AG09319 (cell line): ENCODE measurements at places on chromosomes 7 and 10.

- DNase-seq, result no peak
These were observed 206.7 kb downstream of the KIAA1217 start for GRCh38 chr10:24415455-24416125.

GRCh38 chr10:86200269-86200668, 166.3 kb downstream of the GRID1 start:
- no peak for DNase-seq

DNA sequence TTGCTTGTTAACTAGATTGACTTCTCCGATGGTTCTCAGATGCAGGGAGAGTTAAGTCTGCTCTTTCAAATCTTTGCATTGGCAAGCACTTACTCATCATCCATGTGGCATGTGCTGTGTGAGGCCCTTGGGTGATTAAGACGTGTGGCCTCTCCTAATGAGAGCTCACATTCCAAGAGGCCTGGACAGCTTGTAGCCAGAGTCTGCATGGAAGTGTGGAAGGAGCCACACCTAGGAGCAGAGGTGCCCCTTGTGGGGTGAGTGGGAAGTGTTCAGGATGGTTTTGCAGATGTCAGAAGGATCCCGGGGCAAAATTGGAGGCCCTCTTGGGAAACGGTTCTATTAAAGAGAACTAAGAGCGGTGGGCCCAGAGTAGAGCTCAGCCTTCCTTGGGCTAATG, 225.9 kb downstream of the PAXIP1 start:
- no peak for DNase-seq

DNA sequence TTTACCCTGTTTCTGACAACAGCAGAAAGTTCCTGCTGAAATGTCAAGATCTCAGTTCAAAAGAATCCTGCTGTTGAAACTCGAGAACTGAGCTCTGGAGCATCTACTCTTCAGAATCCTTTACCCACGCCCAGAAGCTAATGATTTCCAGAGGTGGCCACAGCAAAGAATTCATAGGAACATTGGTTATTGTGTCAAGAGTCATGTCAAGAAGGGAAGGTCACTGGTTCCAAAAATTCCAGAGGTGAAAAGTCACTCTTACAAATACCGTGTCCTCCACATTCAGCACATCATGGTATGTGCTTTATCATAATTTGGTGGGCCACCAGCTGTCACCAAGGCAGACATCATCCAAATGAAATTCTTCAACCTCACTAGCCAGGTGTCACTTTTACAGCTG, 394.4 kb upstream of the NPVF start:
- no peak for DNase-seq

GRCh38 chr7:139634087-139634486, 110.6 kb downstream of the CLEC2L start:
- DNase-seq, result no peak

DNA sequence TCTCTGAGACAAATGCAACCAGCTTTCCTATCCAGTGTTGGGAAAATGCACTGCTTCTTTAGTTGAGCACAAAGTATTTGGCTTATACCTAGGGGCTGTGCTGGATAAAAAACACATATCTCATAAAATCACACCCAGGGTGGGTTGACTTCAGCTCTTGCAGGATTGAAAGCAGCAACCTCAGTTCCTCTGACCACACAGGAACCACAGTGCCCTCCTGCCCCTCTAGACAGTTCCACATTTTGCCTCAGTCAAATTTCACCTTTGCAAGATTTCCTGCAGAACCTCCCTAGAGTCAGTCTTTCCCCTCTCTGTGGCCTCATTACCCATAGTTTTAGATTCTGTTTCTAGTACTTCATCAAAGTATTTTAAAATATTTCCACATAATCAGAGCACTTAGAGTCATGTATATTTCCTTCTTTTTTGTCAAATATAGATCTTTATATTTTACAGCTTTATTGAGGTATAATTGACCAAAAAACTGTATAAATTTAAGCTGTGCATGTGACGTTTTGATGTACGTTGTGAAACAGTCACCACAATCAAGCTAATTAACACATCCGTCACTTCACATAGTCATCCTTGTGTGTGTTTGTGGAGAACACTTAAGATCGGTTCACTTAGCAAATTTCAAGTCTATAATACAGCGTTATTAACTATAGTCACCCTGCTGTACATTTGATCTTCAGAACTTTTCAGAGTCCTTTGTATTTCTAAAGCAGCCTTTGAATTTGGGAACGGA, 37.0 kb upstream of the EGR2 start:
- no peak for DNase-seq

DNA sequence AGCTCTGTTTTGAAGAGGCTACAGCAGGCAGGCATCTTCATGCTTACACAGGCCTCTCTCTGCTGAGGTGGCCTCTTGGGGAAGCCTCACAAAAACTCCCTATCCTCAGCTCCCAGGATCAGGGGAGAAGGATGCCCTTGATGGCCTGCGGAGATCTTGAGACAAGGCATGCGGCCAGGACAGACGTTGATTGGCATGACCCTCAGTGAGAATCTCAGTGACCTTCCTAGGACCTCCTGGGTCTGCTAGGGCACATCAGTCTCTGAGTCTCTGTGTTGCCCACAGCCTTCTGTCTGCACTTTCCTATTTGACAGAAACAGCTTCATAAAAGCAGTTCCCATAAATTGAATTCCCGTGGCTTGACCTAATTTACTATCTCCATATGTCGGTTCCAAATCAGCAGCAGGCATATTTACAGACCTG, 1005.8 kb upstream of the C7orf33 start:
- DNase-seq, result no peak

DNA sequence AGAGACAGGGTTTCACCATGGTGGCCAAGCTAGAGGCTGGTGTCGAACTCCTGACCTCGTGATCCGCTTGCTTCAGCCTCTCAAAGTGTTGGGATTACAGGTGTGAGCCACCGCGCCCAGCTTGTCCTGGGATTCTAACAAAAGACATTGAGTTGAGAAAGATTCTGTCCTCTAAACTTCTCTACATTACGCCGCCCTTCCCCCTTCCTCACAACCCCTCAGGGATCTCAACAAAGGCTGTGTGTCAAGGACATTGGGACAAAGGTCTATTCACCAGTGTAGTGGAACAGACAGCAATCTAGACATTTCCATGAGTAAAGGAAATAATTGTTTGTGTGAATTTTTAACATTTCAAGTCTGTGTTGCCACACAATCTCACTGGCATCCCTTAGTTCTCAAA, 68.8 kb upstream of the KIF5B start:
- no peak for DNase-seq

DNA sequence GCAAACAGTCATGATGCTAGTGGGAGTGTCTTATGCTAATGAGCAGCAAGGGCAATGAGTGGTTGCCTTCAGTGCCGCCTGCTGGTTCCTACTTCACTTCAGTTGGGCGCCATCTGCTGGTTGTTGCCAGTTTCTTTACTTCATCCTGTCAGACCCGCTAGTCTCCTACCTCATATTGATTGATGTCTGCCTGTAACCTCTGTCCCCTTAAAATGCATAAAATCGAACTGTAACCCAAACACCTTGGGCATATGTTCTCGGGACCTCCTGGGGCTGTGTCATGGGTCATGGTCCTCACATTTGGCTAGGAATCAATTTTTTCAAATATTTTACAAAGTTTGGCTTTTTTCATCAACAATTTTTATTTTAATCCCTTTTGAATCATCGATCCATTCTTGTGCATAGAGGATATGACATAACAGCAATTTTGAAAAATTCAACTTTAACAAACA, 62.8 kb upstream of the C7orf33 start:
- DNase-seq, result no peak

GRCh38 chr10:125023862-125024496, 82.1 kb downstream of the ZRANB1 start:
- DNase-seq, result no peak

DNA sequence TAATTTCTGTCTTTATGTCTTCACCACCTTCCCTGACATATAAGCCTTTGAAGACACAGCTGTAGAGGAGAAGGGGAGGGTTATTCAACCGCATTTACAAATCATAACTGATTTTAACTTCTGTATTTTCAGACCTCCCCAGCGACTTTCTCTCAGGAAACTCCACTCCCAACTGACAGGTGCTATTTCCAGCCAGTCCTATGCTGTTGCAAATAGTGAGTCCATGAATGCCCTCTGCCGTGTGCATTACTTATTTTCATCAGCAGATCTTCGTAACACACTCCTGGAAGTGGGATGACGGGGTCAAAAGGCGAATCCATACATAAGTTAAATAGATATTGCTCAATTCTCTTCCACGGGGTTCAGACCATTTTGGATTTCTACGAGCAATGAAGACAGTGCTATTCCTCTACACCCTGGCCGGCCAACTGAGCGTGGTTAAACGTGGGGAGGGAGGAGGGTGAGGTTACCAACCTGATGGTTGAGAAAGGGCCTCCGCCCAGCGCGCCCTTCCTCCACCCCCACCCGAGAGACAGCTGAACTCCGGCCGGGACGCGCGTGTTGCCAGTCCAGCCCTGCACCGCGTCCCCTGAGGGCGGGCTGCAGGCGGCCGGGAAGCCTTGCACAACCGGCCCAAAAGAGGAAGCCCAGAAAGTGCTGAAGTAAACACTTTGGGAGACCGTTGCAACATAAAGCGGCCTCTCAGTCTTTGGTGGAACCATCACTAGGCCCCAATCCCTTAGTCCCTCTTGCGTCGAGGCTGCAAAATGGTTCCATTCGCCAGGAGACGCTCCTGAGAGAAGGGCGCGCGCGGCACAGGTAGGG, at the start of gene APBB1IP:
APBB1IP (plus strand) TSS at position 705 of the 825 bp plus-strand sequence. CDS start 53,986 bp downstream, outside the sequence.
- peak; percentile 60 for DNase-seq

DNA sequence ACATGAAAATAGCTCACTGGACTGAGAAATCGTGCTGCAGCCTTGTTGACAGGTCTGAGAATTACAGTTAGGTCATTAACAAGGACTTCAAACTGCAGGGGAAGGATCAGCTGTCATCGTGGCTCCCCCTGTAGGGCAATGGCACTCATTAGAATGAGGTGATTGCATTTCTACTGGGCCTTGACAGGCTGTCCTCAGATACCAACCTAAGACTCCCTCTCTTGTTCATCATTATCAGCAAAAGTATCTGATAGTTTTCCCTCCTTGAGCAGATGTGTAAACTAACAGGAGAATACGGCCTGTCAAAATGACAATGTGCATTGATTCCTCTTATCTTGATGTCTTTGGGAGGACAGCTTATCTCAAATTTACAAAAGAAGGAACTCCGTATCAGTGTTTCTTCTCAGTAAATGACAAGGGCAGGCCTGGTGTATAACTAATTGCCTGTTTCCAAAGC, 648.5 kb upstream of the LRRN3 start:
- DNase-seq, result no peak

- no peak for DNase-seq
These were observed 170.4 kb downstream of the BMPER start for GRCh38 chr7:34075523-34076370.

- no peak for DNase-seq
These were observed 35.3 kb upstream of the ZNF92 start for GRCh38 chr7:65338346-65338745.

GRCh38 chr7:9671979-9672917, 1238.8 kb downstream of the NXPH1 start:
- DNase-seq, result no peak

DNA sequence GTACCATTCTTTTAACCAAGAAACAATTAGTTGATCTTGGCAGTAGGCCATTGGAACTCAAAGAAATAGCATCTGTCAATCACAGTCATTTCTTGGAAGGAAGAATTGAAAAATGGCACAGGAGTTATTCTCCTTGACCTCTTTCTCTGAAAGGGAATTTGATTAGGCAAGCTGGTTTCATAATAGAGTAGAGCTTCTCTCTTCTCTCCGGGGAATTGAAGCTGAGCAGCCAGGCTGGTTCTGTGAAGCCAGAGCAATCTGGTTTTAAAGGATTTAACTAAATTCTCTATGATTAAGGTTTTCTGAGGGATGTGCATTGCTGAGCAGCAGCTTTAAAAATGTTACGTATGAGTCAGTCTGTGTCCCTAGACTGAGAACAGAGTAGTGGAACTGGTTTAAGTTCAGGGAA, 70.2 kb downstream of the AHCYL2 start:
- peak; percentile 63 for DNase-seq

GRCh38 chr10:114684084-114684821, 26.2 kb upstream of the ABLIM1 start:
- DNase-seq, result no peak

DNA sequence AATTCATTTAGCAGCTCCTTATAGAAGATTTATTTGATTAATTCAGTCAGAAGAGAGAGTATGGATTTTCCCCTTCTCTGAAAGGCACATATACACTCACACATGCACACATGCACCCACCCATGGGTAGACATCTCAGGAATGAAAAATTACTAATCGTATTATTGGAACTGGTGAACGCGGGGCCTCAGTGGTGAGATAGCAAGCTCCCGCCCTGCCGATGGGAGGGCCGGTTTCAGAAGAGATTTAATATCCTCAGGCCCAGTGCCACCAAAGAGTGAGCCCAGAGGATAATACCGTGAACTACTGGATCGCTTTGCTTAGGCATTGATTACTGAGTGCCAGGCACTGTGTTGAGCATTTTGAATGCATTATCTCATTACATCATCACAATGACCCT, 38.0 kb upstream of the EMX2 start:
- DNase-seq, result no peak

DNA sequence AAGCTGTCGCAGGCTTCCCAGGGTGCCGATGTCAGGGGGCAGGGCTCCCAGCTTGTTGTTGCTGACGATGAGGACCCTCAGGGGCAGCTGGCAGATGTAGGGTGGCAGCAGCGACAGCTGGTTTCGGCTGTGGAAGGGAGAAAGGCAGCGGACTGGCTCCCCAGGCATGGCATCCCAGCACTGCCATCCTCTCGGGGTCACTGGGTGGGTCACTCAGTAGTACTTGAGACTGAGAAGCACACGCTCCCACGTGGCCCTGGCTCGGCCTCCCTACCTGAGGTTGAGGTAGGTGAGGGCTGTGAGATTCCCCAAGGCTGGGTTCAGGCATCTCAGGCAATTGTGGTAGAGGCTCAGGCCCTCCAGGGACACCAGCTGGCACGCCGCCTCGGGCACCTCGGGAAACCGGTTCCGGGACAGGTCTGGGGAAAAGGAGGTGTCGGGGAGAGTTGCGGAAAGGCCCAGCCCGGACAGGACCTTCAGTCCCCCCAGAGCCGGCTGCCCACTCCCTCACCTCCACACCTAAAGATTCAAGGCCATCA, 3.8 kb downstream of the LRCH4 start:
- no peak for DNase-seq

- no peak for DNase-seq
These were observed 36.3 kb upstream of the PDK4 start for GRCh38 chr7:95632609-95633008.

DNA sequence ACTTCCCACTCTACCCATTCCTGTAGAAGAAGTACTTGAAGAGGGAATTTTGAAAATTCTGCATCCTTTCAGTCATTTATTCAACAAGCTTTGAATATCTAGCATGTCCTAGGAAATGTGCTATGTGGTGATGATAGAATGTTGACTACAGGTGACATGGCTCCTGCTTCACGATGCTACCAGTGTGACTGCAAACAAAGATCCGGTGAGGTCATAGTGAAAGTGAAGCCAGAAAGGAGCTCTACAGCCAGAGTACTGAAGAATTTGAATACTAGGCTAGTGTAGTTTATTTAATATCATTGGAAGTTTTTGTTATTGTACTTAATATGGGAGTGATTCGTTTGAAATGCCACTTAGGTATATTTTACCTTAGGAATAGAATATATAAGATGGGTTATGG, 348.1 kb downstream of the TFEC start:
- DNase-seq, result no peak
